Activated effector memory CD4-positive, alpha-beta T cell treated with Interleukin-2 at 50 U/mL for 16 hours (primary cell): ENCODE measurements at places on chromosomes 11 and 22.

DNA sequence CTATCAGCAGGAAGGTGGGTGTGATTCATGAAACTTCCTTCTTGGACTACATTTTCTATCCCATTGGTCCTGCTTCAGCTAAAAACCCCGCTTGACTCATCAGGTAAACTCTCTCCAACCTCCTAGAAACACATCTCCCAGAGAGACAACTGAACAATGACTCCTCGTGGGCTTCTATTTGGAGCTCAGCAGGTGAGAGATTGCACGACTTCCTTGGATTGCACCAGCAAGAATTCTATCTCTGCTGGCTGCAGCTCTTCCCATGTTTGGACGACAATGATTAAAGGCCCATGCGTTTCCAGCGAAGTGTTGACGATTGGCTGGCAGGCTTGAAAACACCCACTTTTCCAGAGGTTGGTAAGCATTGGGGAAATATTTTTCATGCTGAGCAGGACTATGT is 216.1 kb upstream of the NTM start:
- no peak for DNase-seq

DNA sequence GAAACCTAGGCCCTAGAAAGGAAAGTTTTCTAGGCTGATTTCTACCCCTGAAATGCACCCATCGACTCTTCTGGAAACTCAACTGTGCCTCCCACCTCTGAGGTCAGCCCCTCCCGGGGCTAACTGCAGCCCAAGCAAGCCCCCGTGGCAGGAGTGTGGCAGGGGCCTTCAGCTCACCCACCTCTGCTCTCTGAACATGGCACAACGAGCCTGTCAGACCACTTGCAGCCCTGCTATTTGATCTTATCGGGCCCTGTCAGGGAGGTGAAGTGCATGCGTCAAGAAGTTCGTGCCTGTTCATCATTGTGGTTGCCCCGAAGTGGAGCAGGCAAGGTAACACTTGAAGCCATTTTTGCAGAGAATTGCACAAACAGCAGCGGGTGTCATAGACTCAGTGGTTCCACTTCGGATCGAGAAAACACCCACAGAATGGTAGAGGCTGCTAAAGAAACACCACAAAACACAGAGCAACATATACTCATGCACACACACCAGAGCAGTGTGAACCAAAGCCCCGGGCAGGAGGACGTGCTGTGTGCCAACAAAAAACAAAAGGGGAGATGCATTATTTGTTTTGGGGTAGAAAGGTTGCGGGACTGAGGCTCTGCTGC is 262.7 kb downstream of the ETS1 start:
- peak; percentile 76 for DNase-seq

DNA sequence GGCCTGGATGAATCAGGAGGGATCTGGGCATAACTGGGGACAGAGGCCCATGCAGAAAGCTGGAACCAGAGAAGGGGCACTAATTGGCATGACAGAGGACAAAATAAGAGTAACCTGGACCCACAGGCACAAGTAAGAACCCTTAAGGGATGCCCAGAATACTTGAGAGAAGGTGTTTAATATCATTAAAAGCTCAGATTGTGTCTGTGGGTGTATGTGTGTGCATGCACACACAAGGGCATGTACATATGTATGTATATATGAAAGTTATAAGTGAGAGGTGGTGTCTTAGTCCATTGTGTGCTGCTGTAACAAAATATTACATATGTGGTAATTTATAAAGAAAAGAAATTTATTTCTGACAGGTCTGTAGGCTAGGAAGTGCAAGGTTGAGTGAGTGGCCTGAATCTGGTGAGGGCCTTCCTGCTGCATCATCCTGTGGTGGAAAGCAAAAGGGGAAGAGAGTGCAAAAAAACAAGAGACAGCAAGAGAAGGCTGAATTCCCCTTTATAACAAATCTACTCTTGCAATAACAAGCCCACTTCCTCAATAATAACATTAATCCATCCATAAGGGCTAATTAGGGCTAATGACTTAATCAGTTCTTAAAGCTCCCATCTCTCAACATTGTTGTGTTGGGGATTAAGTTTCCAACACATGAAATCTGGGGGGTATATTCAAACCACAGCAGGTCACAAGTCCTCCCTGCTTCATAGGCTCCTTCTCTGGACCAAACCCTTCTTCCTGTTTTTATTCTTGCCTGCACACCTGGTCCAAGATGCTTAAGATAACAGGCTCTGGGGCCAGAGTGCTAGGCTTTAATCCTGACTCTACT is 68.3 kb upstream of the POU2AF2 start:
- no peak for DNase-seq

GRCh38 chr11:111823131-111823530 is 48.2 kb downstream of the ALG9 start:
- DNase-seq: no peak

- DNase-seq: no peak
These were observed 1073.3 kb downstream of the TBC1D22A start for GRCh38 chr22:47835726-47836125.

DNA sequence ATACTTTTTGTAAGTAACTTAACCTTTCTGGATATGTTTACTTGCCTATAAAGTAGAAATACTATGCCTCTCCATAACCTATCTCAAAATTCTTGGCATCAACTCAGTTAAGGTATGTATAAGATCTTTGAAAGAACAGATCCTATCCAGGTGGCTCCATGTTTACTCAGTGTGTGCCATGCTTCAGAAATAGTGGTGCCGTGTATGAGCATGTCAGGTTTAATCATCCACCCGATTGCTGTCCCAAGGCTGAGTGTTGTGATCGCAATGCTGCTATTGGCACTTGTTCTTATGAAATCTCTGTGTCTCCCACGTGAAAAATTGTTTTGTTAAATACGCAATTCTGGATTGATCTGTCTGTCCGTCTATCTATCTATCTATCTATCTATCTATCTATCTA is 85.9 kb upstream of the SNX19 start:
- DNase-seq: no peak

GRCh38 chr11:73397468-73398131 is 21.4 kb downstream of the RELT start:
- no peak for DNase-seq

DNA sequence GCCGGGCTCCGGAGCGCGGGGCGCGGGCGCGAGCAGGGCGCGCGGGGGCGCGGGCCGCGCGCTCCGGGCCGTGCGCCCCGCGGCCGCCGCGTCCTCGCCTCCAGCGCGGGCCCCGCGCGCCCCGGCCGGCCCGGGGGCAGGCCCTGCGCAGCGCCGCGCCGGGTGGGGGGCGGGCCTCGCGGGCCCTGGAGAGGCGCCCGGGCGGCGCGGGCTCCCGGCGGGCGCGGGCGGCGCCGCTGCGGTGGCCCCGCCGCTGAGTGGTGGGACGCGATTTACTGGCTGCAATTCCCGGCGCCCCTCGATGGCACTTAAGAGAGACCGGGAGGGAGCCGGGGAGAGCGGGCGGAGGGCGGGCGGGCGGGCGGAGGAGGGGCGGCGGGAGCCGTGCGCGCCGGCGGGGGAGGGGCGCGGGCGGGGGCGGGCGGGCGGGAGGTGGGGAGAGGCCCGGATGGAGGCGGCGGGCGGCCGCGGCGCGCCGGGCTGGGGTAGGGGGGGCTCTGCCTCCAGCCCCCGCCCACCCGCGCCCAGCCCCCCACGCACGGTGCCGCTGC is 73.2 kb upstream of the TCF20 start:
- no peak for DNase-seq

- DNase-seq: no peak
These were observed 13.1 kb downstream of the PATE4 start for GRCh38 chr11:125846188-125846587.

GRCh38 chr11:24390762-24391161 is 106.1 kb upstream of the LUZP2 start:
- DNase-seq: no peak

GRCh38 chr11:102528618-102529017 is 1.9 kb downstream of the MMP7 start:
- DNase-seq: no peak

GRCh38 chr11:1390569-1391164 is 933 bp downstream of the BRSK2 start:
- DNase-seq: no peak

DNA sequence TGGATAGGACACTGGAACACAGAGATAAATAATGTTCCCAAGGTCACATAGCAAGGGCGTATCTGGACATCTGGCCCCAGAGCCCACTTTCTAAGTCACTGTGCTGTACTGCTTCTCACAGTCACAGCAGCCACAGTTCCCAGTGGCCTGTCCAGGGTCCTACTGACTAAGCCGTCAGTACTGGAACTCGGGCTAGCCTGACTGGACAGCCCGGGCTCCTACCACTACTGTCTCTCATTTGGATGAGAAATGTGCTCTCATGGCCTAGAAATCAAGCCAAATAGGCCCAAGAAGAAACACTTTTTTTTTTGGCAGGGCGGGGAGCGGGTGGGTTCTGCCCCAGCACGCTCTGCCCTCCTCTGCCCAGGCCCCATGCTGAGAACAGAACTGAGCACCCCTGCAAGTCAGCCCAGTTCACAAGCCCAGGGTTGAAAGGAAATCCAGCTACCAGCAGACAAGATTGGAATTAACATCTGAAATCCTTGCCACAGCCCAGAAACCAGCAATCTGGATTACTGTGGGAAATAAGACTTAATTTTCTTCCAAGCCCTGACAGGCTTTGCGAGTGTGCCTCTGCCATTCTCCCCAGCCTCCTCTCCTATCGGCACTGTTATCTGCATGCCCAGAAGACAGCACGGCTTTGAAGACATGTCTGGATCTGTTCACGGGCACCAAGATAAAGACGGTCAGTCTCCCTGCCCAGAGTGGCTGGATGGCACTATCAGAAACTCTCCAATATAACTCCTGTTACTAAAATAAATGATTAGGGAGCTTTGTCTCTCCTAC is 182.9 kb upstream of the NCAM1 start:
- no peak for DNase-seq

DNA sequence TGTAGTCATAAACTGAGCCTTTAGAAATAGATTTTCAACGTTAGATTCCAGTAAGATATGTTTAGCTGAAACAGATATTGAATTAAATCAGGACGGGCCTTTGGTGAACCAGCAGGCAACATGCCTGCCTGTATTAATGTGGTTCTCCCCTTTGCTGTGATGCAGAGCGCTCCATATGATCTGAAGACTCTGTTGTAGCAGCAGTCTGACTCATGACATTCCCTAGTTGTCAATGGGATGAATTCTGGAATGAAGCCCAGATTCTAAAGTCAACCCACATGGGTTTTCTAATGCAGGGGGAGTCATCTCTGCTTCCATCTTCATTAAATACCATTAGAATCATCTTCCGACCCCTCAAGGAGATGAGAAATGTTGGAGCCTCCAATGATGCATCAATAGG is 864.5 kb downstream of the NTM start:
- no peak for DNase-seq

- DNase-seq: no peak
These were observed 20.9 kb upstream of the MPPED1 start for GRCh38 chr22:43390872-43391271.

- peak; percentile 20 for DNase-seq
These were observed 42.1 kb upstream of the CRTAM start for GRCh38 chr11:122796128-122796717.

- DNase-seq: no peak
These were observed 13.6 kb upstream of the RNH1 start for GRCh38 chr11:520428-521176.
